Fibroblast of mammary gland (primary cell): ENCODE measurements at places on chromosomes 2 and 18.

GRCh38 chr2:120886534-120887319 lies 151.1 kb downstream of the GLI2 start:
- no peak for DNase-seq

DNA sequence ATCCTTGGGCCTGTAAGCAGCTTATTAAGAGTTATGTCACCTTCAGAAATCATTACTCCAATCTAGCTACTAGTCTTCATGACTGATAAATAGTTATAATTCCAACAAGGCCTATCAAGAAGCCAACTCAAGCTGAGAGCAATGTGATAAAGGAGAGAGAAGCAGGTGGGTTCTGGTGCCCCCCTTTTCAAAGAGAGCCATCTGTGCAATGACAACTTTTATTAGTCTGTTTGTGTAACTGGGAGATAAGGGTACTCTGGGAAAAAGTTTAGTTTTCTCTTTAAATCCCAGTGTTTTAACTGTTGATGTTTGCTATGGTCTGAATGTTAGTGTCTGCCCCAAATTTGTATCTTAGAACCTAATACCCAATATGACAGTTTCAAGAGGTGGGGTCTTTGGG lies 60.6 kb downstream of the CCDC93 start:
- no peak for DNase-seq

GRCh38 chr18:63439334-63439733 lies 17.1 kb upstream of the VPS4B start:
- peak; percentile 76 for DNase-seq

DNA sequence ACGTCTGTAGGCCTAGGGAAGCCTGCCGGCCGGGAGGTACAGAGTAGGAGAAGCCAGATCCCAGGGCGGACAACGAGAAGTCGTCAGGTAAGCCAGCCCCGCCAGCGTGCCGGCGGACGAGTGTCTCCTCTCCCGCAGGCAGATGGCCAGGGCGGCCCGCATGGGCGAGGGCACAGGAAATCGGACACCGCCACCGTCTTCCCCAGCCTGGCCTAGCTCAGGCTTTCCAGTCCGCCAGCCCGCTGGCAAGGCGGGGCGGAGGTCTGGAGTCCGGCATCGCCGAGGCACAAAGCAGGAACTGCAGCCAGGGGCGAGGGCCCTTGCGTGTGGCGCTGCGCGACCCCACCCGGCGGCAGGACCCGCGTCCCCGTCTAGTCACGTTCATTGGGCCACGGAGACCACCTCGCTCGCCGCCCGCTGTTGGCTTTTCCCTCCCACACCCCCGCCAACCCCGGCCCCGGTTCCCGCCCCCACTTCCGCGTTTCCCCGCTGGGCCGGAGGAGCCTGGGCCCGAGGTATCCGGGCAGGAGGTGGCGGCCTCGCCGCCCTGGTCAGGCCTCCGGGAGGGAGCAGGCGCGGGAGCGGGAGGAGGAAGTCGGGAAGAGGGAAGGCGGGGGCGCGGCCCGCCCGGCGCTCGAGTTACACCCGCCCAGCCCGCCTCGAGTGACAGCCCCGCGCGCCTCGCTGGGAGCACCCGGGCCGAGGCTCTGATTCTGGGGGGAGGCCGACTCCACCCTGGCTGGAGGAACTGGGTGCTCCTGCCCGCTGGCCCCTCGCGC lies at the start of gene GPD2:
Gene GPD2, plus strand, starts transcription at position 662 of the 779 bp plus-strand sequence. CDS start 39,727 bp downstream, outside the sequence.
- DNase-seq: peak; percentile 87

GRCh38 chr18:55343396-55344073 lies 244.5 kb downstream of the TCF4 start:
- DNase-seq: peak; percentile 56

DNA sequence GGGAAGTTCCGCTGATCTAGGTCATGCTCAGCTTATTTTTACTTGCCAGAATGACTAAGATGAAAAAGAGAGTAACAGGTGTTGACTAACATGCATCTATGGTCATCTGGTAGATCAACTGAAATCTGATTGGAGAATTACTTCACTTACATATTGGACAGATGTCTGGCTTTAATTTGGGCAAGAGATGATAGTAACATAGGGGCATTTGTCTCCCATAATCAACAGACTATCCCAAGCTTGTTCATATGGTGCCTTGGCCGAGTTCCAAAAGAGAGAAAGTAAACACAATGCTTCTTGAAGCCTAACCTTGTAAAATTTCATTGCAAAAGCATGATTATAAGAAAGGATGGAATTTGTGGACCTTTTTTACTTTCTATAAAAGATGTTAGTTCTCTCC lies 503.7 kb downstream of the ADCYAP1 start:
- no peak for DNase-seq

DNA sequence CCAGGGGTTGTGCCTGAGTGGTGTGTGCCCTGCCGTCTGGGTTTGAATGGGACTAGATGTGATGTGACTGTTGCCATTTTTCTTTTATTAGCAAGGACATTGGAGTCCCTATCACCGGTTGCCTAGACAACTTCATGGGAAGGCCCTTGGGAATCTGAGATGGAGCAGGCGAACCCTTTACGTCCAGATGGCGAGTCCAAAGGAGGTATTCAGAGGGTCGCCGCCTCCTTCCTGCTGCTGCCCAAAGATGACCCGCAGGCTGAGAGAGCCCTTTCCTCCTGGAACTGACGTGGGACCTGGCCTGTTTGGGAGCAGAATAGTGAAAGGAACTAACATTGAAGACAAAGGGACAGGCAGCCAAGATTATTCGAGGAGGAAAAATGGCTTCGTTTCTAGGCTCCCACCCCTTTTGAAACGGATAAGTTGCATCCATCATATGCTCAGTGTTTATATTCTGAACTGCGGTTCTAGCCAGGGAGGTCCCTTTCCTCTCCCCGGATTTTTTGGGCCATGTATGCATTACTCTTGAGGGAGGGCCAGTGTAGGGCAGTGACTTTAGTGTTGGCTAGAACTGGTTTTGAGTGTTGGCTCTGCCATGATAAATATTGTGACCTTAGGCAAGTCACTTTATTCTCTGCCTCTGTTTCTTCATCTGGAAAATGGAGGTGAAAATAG lies 673 bp downstream of the CENPO start:
- peak; percentile 33 for DNase-seq

- DNase-seq: no peak
Observed at GRCh38 chr2:170815311-170815710, 1.4 kb upstream of the GAD1 start.

DNA sequence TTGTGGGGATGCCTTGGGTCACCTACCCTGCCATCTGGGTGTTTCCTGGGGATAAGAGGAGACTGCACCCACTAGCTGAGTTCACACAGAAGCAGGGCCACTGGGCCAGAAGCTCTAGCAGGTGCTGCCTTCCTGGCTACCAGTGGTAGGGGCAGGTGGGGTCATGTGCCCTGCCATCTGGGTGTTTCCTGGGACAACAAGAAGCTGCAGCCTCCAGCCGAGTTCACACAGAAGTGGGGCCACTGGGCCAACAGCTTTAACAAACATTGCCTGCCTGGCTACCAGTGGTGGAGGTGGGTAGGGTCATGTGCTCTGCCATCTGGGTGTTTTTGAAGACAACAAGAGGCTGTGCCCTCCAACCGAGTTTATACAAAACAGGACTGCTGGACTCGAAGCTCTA lies 282.2 kb upstream of the SYT4 start:
- no peak for DNase-seq

DNA sequence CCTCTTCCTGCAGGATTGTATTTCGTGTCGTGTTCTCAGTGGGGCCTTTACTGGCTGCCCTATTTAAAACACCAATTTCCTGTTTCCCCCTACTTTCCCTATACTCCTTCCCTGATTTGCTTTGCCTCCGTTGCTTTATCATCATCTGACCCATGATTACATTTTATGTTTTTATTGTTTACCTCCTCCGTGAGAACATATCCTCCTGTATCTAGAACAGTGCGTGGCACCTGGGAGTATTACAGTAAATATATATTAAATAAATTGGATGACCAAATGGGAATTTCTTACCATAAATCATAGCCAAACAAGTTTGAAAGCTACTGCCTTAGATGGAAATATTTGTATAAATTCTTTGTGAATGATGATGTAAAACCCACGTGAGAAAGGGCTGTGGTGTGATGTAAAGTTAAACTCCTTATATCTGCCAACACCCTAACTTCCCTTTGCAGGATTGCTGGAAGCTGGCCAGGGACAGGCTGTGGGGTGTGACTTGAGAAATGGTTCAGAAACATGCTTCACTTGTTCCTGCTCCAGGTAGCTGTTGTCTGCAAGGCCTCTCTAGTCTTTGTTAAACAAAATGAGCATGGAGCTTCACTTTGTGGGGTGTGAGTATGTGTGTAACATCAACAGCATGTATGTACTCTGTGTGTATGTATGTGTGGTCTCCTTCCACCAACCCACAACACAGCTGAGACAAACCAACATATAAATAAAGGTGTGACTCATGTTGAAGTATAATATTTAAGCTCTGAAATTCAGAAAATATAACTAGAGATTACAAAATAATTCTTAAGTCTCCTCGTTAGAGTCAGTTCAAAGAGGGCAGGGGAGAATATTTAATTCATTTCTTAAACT lies 40.3 kb downstream of the LHCGR start:
- DNase-seq: peak; percentile 46

GRCh38 chr2:24342110-24342910 lies 18.0 kb downstream of the ITSN2 start:
- DNase-seq: peak; percentile 28

DNA sequence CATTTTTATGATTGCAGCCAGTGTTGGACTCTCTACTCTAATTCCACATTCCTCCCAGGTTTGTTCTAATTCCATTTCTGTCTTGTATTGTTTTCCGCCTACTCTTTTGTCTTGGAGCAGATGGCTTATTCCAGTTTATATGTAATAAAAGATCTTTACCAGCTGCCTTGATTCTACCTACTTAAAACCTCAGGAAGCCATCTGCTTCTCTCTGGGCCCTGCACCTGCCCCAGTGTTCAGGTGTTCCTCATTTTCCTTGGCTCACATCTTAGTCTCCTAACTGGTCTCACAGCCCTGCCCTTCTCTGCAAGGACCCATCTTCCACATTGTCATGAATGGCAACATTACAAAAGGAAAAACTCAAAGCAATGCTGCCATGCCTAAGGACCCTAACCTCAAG lies 21.0 kb upstream of the IL37 start:
- DNase-seq: no peak

- peak; percentile 76 for DNase-seq
Observed at GRCh38 chr2:118249531-118249930, 161.3 kb downstream of the INSIG2 start.

DNA sequence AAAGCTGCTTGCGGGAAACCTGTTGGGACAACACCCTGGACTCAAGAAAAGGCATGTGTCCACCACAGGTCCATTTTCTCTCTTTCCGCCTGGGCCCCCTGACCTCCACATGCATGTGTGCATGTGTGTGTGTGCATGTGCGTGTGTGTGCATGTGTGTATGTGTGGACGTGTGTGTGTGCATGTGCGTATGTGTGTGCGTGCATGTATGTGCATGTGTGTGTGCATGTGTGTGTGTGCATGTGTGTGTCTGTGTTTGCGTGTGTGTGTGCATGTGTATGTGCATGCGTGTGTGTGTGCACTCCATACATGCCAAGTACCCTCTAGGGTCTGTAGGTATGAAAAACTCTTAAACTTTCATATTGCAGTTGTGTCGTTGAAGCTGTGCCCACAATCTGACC lies 16.3 kb downstream of the CAPN14 start:
- no peak for DNase-seq

DNA sequence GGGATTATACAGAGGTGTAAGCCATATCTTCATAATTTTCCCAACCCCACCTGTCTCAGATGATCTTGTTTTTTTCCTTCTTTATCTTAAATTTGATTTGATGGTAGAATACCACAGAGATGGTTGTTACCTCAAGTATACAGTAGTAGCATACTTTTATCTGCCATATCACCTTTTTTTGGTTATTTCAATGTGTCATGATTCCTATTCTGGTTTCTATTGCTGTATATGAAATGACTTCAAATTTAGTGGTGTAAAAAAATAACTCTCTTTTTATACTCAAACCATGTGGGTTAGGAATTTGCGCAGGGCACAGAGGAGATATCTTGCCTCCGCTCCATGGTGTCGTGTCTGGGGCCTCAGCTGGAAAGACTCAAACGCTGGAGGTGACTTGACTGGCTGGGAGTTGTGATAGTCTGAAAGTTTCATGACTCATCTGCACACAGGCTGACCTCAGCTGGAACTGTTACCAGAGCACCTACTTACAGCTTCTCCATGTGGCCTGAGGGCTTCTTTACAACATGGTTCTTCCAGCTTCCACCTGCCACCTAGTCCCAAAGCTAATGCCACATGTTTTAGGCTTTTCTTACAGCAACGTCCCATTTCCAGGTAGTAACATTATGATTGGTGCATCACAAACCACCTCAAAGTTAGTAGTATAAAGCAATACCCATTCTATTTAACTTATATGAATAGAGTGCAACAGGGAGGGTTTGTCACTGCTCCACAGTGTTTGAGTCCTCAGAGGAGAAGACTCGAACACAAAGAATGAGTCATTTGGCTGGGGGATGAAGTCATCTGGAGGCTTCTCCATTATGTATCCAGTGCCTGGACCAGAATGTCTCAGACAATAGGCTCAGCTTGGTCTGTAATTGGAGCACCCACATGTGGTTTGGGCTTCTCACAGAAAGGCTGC lies 82.3 kb upstream of the XPO1 start:
- peak; percentile 91 for DNase-seq

DNA sequence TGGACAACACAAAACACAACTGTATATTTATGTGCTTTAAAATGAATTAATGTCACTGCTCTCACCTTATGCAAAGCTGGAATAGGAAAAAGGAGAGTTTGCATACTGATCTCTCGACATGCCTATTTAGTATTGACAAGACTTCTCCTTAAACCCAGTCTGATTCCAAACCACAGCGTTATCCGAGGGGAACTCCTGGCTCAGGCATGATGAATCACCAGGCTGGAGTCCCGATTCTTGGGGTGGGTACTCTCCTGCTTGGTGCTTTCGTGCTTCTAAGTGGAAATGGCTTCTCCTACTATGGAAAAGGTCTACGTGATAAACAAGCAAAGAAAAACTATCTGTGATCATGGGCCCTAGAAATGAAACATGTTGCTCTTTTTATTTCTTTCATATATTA lies 88.9 kb upstream of the SLC35G4 start:
- DNase-seq: no peak

GRCh38 chr18:7072593-7072992 lies 45.0 kb downstream of the LAMA1 start:
- no peak for DNase-seq

GRCh38 chr2:174014699-174015070 lies 49.5 kb upstream of the SP3 start:
- DNase-seq: no peak

DNA sequence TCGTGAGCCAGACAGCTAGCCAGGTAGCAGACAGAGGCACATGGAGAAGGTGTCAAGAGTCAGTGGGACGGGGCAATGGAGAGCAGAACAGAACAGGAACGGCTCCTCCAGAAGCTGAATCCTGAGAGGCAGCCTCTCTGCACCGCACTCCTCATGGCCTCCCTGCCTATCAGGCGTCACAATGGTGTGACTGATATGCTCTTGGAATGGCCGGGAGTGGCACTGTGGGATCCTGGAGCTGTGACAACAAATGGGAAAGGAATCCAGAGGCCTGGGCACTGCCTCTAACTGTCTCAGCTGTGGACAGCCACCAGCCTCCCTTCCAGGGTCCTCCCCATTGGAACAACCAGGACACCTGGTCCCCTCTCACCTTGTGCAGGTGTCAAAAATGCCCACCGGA lies 89.1 kb upstream of the ID2 start:
- no peak for DNase-seq
